ENCODE measurements at places on chromosomes 1 and 21.

DNA sequence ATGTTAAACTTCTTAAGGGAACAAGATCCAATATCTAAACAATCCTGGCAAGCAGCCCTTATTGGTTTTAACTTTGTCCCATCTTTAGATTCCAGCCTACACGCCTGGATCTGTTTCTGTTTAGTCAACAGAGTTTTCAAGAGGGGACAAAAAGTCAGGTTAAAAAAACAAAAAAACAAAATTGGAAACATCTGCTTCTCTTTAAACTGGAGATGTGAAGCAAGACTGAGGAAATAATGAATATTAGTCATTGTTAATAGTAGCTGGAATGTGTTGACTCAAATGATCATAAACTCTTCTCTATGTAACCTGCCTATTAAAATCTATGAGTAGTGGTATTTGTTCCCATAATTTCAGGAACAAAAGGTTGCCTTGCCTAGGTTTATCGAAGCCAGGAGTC lies 55.0 kb downstream of the NID1 start:
- DNase-seq = no peak

DNA sequence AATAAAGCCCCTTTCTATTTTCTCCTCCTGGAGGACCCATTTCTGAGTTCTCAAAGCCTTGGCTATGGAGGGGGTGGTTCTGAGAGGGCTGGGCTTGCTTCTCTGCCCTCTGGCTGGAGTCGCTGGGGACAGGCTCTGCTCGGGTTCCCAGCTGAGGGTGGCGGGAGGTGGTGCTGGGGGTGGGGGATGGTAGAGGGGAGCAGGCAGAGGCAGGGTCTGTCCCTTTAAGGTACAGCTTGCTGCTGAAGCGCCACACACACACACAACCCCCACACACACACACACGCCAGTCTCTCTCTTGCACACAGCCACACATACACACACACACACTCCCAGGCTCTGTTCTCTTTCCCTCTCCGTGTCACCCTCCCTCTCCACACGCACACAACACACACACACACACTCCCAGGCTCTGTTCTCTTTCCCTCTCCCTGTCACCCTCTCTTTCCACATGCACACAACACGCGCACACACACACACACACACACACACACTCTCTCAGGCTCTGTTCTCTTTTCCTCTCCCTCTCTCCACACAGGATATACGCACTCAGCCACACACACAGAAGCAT lies 69.8 kb upstream of the SSBP3 start:
- no peak for DNase-seq

DNA sequence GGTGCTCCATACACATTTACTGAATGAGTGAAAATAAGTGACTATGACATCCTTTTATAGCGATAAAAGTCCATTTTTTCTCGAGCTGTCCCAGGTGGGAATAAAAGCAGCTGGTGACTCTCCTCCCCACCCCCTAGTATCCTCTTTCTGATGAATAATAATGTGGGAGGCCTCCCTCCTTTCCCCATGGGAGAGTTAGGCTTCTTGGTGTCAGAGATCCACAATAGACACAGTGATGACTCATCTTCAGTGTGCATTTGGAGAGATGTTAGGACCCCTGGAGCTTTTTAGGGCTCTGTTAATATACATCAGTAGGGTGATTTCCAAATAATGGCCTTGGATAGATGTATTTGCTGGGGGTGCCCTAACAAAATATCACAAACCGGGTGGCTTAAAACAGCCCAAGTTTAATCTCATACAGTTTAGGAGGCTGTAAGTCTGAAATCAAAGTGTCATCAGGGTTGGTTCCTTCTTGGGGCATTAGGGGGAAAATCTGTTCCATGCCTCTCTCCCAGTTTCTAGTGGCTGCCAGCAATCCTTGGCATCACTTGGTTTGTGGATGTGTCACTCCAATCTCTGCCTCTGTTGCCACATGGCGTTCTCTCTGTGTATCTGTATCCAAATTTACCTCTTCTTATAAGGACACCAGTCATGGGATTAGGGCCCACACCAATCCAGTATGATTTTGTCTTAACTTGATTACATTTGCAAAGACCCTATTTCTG lies 4.4 kb upstream of the PHC2 start:
- DNase-seq = no peak

- DNase-seq = no peak
Observed at GRCh38 chr1:98344731-98345130, 316.8 kb upstream of the SNX7 start.

DNA sequence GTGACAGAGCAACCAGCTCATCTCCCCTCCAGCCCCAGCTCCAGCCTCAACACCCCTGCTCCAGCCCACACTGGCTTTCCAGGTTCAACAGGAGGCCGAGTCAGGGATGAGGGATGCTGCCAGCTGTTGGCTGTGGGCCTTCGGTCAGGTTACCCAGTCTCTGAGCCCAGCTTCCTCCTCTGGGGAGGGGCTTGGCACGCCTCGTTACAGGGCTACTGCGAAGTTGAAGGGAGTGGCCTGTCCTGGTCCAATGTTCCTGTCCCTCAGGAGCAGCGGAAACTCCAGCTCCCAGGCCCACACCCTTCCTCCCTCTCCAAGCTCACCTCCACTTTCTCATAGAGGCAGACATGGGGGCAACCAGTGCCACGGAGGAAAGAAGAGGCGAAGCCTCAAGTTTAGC lies 15.1 kb upstream of the TAS1R2 start:
- no peak for DNase-seq

- DNase-seq = peak; percentile 58
Observed at GRCh38 chr1:119611701-119612113, 36.4 kb downstream of the ZNF697 start.

GRCh38 chr1:23916209-23917131 lies 3.3 kb upstream of the CNR2 start:
- DNase-seq = peak; percentile 74

- no peak for DNase-seq
Observed at GRCh38 chr21:32545948-32546441, 39.3 kb downstream of the TCP10L start.

- DNase-seq = no peak
Observed at GRCh38 chr1:204321665-204322064, 38.1 kb downstream of the PLEKHA6 start.

GRCh38 chr1:2515763-2516080 lies 10.7 kb downstream of the PANK4 start:
- DNase-seq = no peak

DNA sequence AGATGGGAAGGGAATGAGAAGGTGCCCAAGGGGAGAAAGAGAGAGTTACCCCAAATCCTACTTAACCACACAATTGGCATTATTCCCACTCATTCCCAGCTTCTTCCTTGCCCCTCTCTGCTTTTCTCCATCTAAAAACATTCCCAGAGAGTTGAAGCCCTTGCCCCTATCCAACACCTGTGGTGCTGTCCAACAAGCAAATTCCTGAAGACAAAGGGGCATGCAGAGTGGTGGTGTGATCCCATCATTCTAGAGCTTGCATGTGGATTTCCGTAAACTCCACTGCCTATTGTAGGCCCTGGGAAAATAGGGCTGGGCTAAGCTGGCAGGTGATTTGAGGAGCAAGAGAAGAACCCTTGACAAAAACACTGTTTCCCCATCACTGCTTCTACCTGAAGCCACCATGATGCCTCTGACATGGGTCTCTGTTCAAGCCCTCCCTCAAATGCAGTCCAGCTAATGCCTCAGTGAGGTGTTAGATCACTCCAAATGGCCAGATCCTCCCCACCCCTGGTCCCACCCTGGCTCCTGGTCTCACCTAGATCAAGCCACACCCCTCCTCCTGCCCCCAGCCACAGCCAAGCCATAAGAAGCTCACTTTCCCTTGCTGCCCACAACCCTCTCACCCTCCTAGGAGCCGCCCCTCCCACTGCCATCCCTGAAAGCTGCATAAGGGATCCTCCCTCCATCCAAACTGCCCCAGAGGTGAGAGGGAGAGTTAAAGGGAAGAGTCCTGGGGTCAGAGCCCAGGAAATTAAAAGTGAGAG lies 29.5 kb downstream of the SYT2 start:
- no peak for DNase-seq

DNA sequence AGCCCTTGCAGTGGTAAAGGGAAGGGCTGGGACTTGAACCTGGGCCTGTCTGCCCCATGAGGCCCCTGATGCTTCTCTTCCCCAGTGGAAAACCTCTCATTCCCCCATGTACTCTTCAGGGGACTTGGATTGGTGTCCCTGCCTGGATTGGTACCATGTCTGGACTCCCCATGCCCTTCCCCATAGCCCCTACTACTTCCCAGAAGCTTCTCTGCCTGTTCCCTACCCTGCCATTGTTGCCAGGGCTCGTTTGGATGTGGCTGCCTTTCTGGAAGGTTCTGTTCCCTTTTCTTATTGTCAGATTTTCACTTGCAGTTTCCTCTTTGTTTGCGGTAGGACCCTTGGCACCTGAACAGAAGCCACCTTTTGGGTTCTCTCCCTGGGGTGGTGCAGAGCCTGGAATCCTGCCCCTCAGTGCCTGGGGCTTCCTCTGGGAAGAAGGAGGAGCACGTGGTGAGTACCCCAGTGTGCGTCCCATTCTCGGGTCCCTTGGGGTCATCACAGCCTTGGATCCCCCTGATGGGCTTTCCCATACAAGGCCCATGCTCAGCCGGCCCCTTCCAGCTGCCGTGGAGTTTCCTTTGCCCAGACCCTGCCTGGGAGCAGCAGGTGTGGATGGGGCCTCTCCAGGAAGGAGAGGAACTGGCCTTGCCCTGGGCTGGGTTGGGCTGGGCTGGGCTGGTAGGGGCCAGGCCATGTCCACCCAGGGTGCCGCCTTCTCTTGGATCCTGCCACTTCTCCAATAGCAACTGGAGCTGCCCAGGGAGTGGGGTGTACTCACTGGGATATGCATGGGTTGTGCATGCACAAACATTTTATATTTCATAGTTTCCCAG lies 281.1 kb downstream of the PTPRU start:
- no peak for DNase-seq

DNA sequence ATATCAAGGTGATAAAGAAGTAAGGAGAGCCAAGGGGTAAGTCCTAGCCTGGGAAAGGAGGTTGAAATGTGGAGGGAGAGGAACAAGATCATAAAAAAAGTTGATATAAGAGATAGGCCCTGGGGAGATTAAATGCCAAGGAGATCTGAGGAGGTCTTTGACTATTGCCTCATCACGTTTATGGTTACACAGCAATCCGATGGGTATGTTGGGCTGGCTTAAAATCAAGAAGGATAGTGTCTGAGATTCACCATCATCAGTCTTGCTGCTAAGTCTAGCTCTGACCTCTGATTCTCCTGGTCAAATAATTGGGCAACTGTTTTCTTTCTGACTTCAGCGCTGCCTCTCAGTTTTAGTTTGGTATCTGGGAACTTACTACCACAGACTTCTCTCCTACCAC lies 416.3 kb downstream of the GPATCH2 start:
- DNase-seq = no peak

DNA sequence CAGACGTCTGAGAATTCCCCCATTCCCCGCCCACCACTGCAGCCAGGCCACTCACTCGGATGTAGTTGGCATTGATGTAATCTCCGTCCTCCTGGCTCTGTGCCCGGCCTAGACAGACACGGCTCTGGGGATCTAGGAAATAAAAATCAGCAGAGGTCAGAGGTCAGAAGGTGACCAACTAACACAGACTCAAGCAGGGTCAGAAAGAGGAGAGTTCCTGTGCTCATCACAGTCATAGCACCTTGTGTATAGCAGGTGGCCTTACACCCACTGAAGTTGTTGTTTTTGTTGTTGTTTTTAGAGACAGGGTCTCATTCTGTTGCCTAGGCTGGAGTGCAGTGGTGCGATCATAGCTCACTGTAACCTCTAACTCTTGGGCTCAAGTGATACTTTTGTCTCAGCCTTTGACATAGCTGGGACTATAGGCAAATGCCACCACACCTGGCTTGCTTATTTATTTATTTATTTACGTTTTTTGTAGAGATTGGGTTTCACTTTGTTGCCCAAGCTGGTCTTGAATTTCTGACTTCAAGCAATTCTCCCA lies 4.9 kb downstream of the PTPN7 start:
- no peak for DNase-seq

DNA sequence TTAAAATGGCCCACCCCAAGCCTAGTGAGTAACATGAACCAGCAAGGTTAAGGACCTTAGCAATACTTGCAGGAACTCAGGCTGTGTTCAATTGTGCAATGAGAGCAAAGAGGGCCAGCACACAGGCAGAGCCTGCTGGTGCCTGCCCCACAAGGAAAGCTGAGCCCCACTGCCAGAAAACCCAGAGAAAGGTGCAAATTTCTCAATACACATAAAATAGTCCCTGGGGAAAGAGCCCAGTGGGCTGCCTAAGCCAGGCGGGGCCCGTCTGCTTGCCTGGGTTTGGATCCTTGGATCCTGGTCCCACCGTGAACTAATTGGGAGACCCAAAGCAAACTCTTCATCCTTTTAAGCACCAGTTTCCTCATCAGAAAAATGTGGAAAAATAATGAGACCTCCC lies 128.5 kb upstream of the CACNA1E start:
- no peak for DNase-seq

DNA sequence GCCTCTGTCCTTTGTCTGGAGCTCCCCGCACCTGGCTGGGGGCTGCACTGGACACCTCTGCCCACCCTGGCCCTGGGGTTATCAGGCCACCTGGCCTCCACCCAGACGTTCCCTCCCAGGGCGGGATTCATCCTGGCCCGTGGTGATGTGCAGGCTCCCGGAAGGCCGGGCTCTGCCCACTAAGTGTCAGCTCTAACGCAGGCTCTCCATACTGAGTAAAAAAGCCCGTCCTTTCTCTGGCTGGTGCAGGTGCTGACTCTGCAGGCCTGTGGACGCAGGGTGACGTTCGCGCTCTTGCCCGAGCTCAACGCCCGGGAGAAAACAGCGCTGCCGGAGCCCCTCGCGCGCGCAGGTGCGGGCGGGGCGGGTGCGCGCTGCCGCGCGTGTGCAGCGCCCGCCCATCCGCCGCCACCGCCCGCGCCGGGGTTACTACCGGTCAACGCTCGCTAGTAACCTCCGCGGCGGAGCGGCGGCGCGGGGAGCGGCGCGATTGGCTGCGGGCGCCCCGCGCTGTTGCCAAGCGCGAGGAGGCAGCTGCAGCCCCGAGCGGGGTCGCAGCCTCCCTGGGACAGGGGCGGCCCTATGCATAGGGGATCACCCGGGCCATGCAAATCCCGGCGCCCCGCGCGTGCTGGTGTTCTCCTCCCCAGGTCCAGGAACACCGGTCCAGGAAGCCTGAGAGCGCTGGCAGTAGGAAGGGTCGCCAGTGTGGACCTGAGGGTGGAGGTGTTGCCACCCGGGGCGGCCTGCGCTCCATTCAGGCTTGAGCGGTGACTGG lies 15.7 kb downstream of the ABCG1 start:
- peak; percentile 34 for DNase-seq
